ENCODE measurements at places on chromosomes 13 and 19.
A peak's percentile ranks its signal among the peaks of the same experiment; 100 is the strongest.

DNA sequence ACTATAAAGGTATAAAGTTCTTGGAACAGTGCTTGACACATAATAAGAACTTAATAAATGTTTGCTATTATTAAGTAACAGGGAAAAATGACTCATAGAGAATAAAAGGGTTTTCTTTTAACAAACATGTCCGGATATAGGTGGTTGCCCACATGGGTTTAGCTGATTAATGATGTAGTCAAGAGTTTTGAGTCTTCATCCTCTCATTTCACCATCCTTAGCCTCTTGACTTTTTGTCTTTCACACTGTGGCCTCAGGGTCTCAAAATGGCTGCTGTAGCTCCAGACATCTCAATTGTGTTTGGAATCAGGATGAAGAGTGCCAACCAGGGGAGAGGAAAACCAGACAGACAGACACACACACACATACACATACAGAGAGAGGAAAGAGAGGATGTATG is 97.9 kb downstream of the HSPH1 start:
- no peak for DNase-seq

DNA sequence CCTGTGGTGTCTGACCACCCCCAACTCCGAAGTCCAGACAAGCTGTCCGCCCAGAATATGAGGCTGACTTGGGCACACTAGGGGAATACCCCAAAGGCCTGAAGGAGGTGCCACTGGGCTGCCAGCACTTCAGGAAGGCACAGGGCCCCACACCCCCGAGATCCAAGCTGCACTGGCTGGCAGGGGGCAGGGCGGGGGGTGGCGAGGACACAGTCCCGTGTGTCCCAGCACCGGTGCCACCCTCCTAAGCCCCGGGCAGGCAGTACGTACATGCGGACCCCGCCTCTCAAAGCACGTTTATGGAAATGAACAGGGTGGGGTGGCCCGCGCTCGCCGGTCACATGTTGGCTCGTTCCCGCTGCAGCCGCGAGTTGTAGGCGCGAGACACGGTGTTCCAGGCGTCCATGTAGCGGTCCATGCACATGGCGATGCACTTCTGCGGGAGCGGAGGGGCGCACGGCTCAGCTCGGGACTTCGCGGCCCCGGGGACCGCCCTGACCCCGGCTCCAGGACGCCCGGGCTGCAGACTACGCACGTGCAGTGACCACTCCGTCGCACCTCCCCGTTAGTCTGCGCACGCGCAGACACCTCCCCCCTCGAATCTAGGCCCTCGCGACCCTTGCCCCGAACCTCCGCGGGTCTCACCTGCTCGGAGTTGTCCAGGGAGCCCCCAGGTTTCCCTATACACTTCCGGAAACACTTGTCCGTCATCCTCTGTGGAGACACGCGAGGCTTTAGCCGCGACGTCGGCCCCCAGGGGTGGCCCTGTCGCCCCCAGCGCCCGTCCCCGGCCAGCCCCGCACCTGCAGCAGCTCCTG is 566 bp downstream of the TIMM13 start:
- no peak for DNase-seq

DNA sequence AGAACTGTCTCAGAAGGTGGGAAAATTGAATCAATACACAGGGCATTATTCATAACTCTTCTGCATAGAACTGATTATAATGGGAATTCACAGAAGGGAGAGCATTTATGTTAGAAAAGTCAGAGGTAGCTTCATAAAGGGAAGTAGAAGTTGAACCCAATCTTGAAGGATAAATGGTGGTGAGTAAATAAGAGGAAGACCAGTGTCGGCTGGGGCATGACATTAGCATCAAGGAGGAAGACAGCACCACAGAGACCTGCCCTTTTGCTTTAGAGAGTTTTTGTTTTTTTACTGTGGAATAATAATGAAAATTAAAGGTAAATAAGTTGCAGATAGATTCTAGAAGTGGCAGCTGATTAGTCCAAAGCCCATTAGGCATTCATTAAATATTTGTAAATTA is 21.9 kb downstream of the CDC16 start:
- DNase-seq = no peak

DNA sequence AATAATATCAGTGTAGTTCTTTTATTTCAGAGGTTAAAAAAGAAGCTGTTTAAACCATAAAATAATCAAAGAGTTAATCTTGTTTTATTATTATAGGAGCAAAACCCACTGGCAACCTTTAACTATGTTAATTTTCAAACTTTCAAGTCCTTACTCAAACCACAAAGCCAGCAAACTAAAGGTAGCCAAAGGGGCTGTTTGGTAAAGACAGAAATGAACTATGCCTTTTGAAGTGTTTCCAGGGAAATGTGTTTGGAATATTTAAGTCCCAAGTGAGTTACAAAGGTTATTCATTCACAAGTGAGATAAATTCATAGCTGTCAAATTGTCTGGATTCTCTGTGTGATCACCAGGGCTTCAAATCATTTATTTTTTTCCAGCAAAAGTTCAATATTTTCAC is 264.7 kb downstream of the MZT1 start:
- DNase-seq = no peak

DNA sequence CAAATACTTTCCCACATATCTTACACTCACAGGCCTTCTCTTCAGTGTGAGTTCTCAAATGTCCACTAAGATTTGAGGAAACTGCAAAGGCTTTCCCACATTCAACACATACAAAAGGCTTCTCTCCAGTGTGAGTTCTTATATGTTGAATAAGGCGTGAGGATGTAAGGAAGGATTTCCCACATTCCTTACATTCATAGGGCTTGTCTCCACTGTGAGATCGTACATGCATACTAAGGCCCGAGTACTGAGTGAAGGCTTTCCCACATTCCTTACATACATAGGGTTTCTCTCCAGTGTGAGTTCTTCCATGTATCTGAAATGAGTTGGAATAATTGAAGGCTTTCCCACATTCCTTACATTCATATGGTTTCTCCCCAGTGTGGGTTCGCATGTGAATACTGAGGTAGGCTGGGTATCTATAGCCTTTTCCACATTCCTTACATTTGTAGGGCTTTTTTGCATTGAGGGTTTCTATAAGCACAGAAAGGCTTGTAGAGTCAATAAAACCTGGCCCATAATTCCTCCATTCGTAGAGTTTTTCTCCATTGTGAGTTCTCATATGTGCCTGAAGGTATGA is 9.6 kb downstream of the ZNF426 start:
- peak; percentile 4 for DNase-seq

- DNase-seq = no peak
These were observed 10.9 kb upstream of the RCBTB1 start for GRCh38 chr13:49596221-49596620.

- no peak for DNase-seq
These were observed 130.1 kb downstream of the RGCC start for GRCh38 chr13:41587490-41587889.

DNA sequence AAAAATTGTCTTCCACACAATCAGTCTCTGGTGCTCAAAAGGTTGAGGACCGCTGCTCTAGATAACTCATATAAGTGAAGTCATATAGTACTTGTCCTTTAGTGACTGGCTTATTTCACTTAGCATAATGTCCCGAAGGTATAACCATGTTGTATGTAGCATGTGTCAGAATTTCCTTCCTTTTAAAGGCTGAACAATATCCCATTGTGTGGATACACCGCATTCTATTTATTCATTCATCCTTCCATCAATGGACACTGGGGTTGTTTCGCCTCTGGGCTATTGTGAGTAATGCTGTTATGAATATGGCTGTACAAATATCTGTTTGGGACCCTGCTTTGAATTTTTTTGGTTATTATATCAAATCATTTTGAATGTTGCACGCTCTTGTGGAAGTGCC is 4.6 kb upstream of the LYPD5 start:
- DNase-seq = no peak

- no peak for DNase-seq
These were observed 238.0 kb downstream of the GGACT start for GRCh38 chr13:100350601-100351000.

GRCh38 chr19:50300051-50300450 is 29.1 kb downstream of the KCNC3 start:
- no peak for DNase-seq

DNA sequence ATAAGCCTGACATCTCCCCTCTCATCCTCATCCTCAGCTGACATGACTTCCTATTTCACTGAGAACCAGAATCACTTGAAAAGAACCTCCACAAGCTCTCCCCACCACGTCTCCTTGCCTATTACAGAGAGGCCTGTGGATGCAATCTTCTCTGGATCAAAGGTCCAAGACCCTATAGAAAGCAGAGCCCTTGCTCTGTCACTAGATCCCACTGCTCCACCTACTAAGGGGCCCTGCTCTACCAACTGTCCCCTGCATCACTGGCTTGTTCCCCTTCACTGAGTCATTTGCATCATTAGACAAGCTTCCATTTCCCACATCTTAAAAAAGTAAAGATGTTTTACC is 40.8 kb downstream of the RCBTB2 start:
- DNase-seq = no peak

GRCh38 chr13:28463481-28463880 is 31.4 kb downstream of the FLT1 start:
- peak; percentile 78 for DNase-seq

DNA sequence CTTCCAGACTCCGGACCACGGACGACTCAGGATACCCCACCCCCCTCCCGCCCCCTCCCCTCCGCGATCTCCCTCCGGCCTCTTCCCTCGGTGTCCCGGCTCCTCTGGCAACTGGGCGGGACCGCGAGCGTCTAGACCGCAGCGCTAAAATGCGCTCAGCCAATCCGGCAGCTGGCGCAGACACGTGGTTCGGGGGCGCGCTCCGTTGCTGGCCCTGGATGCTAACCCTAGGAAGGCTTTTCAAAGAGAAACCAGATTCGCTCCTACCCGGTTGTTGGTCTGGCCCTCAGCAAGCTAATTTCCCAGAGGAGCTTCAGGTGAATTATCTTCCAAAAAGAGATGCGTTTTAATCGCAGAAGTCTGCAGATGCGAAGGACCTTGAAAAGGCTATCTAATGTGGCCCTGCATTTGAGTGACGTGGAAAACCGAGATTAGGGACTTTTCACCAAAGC is at the start of gene DZIP1:
DZIP1 (minus strand) TSS at position 106 of the 452 bp plus-strand sequence. CDS start 2,677 bp downstream, outside the sequence.
- peak; percentile 84 for DNase-seq

- DNase-seq = peak; percentile 47
These were observed 622 bp upstream of the FXYD5 start for GRCh38 chr19:35153701-35154524.

- no peak for DNase-seq
These were observed 2.5 kb downstream of the LIG4 start for GRCh38 chr13:108212886-108213285.

DNA sequence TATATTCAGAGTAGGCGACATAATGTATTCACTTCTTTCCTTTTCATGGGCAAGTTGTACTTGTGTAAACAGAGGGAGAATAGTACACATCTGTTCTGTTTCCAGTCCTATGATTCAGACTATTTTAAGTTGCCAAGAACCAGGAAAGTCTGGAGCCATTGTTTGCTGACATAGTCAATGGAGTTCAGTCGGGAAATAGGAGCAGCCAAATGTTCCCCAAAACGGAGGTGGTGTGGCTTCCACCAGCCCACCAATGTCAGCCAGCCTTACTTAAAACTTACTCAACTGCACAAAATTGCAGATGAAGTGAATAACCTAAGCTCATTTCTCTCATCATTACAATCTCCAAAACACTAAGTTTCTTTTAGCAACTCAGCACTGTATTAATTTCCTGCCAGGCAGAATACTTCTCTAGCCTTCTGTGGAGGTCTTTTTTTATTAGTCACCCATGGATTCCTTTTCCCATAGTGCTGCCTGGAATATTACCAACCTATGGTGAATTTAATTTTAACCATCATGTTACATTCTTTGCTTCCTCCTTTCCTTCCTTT is 22.3 kb upstream of the CSNK1A1L start:
- peak; percentile 97 for DNase-seq

GRCh38 chr19:6527893-6528543 is 2.8 kb upstream of the TNFSF9 start:
- DNase-seq = no peak

GRCh38 chr13:80860845-80861244 is 519.9 kb upstream of the SPRY2 start:
- DNase-seq = no peak

DNA sequence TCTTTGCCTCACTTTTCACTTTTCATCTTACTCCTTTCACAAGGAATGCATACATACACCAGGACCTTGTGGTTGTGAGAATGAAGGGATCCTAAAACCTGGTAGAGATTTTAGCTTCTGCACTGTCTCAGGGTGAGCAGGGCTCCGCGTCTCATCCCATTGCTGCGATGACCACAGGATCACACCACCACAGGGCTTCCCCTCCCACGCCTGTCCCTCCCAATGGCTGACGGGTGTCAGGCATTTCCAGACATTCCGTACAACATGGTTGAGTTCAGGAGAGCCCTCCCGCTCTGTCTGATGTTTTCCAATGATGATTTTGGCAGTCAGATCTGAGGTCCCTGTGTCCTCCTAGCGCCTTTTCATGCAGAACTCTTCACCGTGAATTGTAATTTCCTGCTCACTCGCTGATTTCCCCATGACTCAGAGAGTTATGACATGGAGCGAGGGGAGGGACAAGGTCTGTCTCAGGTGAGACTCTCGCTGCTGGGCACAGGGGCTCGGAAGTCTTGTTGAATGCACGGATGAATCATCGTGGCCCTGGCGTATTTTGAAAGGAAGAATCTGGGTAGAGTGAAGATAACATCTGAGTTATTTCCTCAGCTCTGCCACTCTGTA is 102.8 kb downstream of the TEX29 start:
- DNase-seq = no peak

DNA sequence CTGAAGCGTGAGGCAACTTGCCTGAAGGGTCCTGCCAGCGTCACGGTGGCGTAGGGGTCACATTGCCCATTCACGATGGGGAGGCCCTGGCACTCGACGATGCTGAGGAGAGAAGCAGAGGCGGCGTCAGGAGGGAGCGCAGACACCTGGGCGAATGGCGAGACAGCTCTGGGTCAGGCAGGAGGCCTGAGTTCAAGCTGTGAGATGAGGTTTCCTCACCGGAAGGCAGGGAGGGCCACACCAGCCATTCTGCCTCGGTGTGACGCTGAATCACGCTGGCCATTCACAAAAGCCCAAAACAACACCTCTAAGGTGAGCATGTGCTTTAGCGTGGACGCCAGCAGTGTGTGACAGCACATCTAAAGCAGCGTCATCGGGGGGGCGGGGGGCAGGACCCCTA is 54.0 kb upstream of the C13orf46 start:
- DNase-seq = no peak

DNA sequence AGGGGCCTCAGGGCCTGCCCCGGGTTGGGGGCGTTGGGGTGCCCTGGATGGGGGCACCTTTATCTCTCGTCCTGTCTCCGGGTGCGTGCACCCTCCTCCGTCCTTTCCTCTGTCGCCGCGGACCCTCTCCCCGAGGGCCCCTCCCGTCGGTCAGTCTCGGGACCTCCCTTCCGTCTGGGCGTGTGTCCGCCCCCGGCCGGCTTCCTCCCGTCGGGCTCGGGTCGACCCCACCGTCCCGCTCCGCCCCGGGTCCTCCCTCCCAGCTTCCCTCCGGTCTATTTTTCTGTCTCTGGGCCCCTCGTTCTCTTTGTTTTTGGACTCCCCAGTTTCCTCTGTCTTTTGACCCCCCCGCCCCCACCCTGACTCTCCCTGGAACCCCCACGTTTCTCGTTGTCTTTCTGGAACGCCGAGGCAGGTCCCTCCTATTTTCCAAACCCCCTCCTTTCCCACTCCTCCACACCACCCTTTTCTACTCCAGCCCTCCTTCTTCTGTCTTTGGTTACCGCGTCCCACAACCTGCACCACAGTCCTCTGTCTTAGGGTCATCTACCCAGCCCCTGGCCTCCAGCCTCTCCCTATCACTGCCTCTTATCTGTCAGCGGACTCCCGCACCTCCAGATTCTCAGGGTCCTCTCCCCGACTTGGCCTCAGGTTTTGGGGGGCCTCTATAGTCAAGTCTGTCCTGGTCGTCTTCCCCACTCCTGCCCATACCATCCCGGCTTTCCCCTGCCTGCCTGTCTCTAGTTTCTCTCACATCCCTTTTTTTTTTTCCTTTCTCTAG is 757 bp downstream of the EGLN2 start:
- DNase-seq = peak; percentile 64
